Muscle of back (tissue), 13 donors: ENCODE measurements at places on chromosomes 16 and 17. TPM values are rescaled to one million over a fixed set of nuclear protein-coding genes. Genes with fewer than 3 reads are reported as not detected.

DNA sequence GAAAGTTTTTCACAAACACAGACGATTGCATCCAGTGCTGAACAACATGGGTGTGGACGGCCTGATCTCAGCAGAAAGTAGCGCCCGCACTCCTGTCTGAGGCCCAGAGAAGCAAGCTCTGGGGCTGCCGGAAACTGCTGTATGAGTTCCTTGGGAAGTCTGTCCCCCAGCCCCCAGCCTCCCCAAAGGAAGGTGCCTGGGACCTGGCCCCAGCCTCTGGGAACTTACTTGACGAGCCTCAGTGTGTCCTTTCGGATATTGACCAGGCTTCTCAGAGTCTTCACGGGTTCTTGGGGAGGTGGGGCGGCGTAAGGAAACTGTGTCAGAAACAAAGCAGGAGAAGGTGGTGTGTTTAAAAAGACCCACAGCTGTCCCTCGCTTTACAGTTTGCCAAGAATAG lies 32.4 kb upstream of the FOXJ1 start:
- DNase-seq, result no peak

DNA sequence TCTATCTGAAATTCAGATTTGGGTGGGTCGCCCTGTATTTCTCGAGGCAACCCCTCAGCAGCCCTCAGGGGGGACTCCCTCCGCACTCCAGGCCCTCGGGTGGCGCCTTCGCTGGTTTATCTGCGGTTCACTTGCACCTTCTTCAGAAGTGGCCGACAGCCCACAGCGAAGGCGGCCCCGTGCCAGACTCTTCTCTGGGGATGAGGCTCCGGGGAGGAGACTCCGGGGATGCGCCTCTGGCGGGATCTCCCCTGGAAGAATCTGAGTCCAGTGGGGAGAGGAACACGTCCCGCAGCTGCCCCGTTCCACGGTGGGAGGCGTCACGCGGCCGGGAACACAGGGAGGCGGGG lies 63.9 kb upstream of the DNAJA2 start:
- no peak for DNase-seq

- no peak for DNase-seq
These were observed 47.3 kb upstream of the ALOX12 start for GRCh38 chr17:6948562-6948961.

DNA sequence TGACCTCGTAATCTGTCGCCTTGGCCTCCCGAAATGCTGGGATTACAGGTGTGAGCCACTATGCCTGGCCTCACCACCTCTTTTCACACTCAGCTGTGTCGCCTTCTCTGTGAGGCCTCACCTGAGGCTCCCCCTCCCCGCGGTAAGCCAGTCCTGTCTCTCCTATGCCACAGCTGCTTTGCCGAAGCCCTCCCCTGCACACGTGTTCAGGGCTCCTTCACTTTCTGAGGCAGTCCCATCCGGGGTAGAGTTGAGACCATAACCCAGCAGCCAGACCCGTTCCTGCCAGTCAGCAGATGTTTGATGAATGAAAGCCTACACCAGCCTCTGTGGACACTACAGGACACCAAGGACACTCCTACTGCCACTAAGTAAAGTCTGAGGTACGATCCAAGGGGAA lies 10.6 kb downstream of the USP7 start:
- DNase-seq, result no peak

- DNase-seq, result no peak
These were observed 77.1 kb downstream of the PRKCA start for GRCh38 chr17:66379544-66379943.

- no peak for DNase-seq
These were observed 41.7 kb downstream of the EFCAB5 start for GRCh38 chr17:29982991-29983653.

DNA sequence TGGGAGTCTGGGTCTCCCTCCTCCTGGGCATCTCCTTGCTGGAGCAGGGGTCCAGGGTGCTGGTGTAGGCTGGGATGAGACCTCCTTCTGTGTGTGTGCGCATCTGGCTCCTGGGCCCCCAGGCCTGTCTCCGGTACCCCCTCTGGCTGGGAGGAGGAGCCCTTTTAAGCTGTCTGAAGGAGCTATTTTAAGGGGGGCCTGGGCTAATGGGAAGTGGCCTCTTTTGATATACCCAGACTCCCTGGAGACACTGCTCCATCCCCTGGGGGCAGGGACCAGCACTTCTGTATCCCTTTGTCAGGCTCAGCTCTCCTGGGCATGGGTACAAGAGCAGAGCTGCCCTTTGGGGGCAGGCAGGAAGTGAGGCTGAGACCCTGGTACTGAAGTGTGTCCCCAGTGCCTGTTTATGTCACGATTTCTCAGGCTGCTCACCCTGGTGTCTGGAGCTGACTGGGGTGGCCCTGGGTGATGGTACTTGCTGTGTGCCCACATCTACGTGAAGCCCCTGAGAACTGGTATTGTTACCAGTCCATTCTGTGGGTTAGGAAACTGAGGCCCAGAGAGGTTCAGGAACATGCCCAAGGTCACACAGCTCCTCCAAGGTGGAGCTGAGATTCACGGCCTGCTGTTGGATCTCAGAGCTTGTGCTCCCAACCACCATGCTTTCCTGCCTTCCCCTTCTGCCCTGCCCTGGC lies 6.5 kb downstream of the ADCY7 start:
- DNase-seq, result no peak

DNA sequence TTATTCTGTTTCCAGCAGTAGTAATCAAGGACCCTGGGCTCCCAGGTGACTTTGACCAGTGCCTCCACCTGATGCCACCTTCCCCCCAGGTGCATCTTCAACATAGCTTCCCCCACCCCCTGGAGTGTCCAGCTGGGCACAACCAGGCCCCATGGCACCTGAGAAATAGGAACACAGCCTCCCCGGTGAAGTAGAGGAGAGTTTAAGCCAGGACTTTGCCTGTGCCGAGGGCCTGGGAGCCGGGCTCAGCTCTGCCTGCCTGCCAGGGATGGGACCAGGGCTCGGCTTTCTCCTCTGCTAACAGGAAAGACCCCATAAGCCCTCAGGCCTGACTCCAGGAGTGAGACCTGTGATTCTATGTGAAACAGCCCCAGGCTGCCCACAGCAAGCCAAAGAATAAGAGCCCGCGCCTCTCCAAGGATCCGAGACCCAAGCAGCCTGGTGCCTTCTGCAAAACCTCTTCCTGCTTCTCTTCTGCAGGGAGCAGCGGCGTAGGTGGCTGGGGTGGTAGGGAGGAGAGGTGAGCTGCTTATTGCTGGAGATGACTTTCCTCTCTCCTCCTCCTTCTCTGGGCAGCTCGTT lies 16.4 kb upstream of the RBFOX3 start:
- DNase-seq, result no peak

DNA sequence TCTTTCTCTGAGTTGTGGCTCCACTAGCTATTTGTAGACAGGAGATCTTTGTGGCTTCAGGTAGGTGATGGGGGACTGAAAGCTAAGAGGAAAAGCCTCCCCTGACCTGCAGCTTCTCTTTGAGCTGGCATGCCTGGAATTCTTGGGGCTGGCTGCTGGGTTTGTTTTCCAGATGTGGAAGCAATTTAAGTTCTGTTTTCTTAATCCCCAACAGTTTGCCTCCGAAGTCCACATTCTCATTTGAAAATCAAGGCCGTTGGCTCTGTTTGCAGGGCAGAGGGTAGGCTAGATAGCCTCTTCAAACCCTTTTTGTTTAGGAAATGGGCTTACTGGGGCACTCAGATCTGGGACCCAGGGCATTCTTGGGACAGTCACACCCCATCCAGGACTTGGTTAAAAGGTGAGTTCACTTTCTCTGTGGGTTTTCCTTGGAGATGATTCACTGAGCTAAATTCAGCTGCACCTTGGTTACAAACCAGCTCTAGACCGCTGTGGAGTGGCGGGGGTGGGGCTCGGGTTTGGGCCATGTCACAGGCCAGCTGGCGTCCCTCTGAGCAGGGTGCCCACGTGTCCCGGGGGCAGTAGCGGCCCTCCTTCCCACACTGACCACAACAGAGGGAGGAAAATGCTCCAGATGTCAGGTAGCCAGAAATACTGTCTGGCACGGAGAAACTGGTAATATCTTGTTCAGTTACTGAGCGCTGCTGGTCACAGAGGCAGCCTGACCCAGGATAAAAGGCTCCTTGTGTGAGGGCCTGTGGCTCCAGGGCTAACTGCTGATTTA lies 108.5 kb downstream of the RAB11FIP4 start:
- DNase-seq, result no peak

- no peak for DNase-seq
These were observed 222.9 kb upstream of the ASIC2 start for GRCh38 chr17:33515974-33516373.

DNA sequence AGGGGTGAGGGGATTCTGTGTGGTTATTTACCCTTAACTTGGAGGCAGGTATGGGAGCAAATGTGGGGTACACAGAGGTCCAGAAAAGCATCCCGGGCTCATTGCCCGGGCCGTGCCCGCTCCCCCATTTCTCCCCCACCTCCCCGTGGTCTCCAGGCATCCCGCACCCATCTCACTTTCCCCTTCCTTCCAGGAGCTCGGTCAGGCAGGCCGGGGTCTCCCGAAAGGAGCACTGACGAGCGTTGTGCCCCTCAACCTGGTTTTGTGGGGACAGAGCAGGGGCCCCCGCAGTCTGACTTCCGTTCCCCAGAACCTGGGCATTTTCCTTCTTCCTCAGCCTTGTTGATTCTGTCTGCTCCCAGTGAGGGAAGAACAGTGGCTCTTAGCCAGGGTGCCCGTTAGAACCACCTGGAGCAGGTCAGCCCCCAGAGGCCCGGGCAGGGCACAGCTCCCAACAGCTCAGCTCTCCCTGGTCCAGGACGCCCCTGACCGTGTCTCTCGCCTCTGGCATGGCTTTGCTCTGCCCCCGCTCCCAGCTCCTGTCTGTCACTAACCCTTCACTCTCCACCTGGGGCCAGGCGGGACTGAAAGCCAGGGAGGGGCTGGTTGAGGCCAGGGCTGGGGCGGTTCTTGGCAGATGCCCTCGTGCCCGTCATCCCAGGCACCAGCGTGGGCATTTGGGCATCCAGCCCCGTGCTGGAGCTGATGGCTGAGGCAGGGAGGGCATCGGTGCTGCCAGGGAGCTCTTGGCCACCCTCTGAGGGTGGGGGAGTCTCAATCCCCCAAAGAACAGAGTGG lies 12.5 kb upstream of the NUDT16L1 start:
- DNase-seq, result no peak

GRCh38 chr17:199806-200545 lies 18.5 kb upstream of the DOC2B start:
- no peak for DNase-seq

DNA sequence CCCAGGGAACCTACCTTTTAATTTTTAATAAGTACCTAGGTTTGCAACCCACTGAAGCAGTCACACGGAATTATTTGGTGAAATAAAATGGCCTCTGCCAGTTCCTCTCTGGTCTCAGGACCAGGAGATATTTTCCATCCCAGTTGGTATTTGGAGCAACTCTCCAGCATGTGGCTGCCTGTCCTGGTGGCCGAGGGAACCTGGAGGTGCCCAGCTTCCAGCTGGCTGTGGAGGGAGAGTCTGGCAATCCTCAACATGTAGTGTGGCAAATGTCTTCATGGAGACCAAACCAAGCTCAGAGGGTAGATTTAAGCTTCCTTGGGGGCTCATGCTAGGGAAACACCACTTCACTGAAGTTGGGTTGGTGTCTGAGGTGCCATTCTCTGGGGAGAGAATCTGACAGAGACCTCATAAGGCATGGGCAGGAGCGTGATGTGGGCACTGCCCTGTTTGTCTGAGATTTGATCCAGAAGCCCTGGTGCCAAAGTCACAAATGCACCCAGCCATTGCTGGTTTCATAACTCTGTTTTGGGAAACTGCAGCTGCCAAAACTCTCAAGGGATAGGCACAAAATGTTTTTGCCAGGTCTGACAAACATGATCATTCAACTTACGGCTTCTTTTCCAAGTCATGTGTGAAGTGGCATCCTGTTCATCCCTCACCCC lies 2.8 kb downstream of the MT1X start:
- DNase-seq, result peak; percentile 23

DNA sequence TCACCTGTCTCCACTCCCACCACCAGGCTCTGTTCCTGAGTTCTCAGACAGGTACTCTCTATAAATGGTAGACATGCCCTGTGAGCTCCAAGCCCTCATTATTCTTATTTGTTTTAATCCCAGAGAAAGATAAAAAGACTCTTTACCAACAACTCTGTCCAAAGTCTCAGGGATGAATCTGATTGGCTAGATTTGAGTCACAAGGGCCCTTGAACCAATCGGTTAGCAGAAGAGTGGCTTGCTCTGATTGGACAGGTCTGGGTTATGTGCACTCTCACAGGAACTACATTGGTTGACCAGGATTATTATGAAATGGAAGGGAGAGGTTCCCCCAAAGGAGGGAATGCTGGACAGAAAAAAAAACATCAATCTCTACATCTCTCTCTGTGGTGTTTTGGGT lies 7.5 kb downstream of the COTL1 start:
- DNase-seq, result no peak

GRCh38 chr16:50430076-50430475 lies 61.3 kb upstream of the BRD7 start:
- DNase-seq, result no peak

GRCh38 chr17:57577751-57578607 lies 167.1 kb downstream of the CCDC182 start:
- no peak for DNase-seq

GRCh38 chr17:37310940-37311339 lies 64.8 kb upstream of the C17orf78 start:
- no peak for DNase-seq

DNA sequence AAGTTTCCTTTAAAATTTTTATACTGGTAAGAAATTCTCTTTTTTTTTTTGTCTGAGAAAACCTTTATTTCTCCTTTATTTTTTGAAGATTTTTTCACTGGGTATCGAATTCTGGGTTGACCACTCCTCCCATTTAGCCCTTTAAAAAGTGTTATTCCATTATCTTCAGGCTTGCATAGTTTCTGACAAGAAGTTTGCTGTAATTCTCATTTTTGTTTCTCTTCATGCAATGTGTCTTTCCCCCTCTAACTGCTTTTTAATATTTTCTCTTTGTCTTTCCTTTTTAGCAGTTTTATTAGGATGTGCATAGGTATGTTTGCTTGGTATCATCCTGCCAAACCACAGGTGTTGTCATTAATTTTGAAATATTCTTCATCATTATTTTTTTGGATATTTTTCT lies 67.7 kb upstream of the GOT2 start:
- no peak for DNase-seq

- peak; percentile 80 for DNase-seq
These were observed 7.6 kb upstream of the PKMYT1 start for GRCh38 chr16:2987833-2988232.

DNA sequence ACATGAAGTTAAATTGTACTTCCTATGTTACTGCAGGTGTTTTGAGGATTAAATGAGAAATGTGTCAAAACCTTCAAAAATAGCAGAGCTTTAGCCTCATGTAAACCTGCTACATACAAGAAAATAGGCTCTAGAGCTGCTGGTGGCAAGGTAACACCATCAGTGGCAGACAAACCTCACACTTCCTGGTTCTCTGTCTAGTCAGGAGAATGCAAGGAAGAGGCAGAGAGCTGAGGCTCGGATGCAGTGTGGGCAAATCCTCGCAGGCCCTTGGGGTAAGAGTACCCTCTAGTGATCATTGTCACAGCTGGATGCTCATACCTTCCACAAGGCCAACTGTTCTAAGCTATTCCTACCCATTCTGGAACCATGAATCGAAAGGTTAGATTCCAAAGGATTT lies 14.2 kb downstream of the CIAPIN1 start:
- DNase-seq, result no peak

- no peak for DNase-seq
These were observed 61.2 kb downstream of the MYH11 start for GRCh38 chr16:15795615-15796014.

Gene SKAP1
- polyA plus RNA-seq, result 0.34 TPM

Gene CIBAR2
- polyA plus RNA-seq, result not detected

Gene CCL4
- polyA plus RNA-seq, result 1.1 TPM

Gene ERN2
- polyA plus RNA-seq, result 0.05 TPM

Gene LPO
- polyA plus RNA-seq, result 0.16 TPM

Gene HOXB2
- 19.4 TPM for polyA plus RNA-seq

Gene ORC6
- polyA plus RNA-seq, result 13.8 TPM

Gene NECAB2
- polyA plus RNA-seq, result 0.55 TPM

Gene ST6GALNAC1
- polyA plus RNA-seq, result 0.41 TPM

Gene CA5A
- 0.03 TPM for polyA plus RNA-seq
